Renal cortex interstitium (tissue), 15 donors: ENCODE measurements at places on chromosomes 7 and 10. TPM values are rescaled to one million over a fixed set of nuclear protein-coding genes. Genes with fewer than 3 reads are reported as not detected.

GRCh38 chr10:31037749-31038148, 6.1 kb upstream of the ZNF438 start:
- DNase-seq = no peak

DNA sequence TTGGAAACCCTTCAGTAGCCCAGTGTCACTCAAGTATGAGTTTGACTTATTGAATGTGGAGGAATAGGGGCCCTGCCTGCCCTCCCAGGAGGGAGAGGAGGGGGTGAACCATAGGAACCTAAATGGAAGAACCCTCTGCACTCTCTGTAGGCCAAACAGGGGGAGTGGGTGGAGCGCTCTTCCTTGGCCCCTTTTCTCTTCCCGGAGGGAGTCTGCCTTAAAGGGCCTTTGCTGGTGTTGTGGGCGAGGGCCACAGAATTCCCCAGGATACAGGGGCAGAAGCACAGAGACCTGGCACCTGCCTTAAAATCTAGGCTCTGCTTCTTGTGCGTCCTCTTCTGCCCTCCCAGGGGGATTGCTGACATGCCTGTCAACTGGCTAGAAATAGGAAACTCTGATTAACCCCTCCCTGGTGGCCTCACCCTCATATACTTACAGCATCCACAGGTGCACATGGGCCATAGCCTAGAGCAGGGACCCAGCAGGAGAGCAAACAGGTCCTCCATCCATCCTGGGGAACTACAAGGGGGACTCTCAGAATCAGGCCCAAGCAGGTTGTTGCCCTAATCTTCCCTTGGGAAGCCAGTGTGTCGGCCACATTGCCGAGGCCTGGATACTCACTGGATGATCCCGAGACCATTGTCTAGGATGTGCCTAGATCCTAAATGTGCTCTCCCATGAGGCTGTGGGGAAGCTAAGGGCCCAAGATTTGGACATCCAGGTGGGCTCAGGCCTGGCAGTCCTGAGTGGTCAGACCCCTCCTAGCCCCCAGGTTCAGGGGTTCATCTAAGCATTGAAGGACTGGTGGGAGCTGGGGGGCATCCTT, 3.4 kb downstream of the TRIM8 start:
- no peak for DNase-seq

- no peak for DNase-seq
Measured at GRCh38 chr7:115635876-115636275, 394.7 kb downstream of the TFEC start.

- no peak for DNase-seq
Measured at GRCh38 chr7:91047636-91048035, 216.6 kb upstream of the FZD1 start.

The LAMB4 gene
- 2.7 TPM for polyA plus RNA-seq

GRCh38 chr10:47299611-47300428, at the start of gene GDF10:
Gene GDF10, plus strand, starts transcription at chr10:47300197. Its CDS starts 455 bp downstream, at chr10:47300652.
- DNase-seq = no peak

- no peak for DNase-seq
Measured at GRCh38 chr7:40297741-40298311, 163.0 kb downstream of the SUGCT start.

GRCh38 chr10:122590153-122590552, 29.6 kb downstream of the DMBT1 start:
- DNase-seq = no peak

GRCh38 chr7:23895666-23896096, 185.7 kb downstream of the STK31 start:
- no peak for DNase-seq

- no peak for DNase-seq
Measured at GRCh38 chr10:76305930-76306615, 874.6 kb downstream of the LRMDA start.

The RAB19 gene
- polyA plus RNA-seq = 2.2 TPM

The SMO gene
- 121 TPM for polyA plus RNA-seq

The PNLIPRP1 gene
- 0.23 TPM for polyA plus RNA-seq

The CLCN1 gene
- 0.23 TPM for polyA plus RNA-seq

GRCh38 chr7:74412603-74413002, 41.1 kb upstream of the GTF2IRD1 start:
- DNase-seq = no peak

- DNase-seq = no peak
Measured at GRCh38 chr10:93938140-93938539, 44.4 kb downstream of the SLC35G1 start.

DNA sequence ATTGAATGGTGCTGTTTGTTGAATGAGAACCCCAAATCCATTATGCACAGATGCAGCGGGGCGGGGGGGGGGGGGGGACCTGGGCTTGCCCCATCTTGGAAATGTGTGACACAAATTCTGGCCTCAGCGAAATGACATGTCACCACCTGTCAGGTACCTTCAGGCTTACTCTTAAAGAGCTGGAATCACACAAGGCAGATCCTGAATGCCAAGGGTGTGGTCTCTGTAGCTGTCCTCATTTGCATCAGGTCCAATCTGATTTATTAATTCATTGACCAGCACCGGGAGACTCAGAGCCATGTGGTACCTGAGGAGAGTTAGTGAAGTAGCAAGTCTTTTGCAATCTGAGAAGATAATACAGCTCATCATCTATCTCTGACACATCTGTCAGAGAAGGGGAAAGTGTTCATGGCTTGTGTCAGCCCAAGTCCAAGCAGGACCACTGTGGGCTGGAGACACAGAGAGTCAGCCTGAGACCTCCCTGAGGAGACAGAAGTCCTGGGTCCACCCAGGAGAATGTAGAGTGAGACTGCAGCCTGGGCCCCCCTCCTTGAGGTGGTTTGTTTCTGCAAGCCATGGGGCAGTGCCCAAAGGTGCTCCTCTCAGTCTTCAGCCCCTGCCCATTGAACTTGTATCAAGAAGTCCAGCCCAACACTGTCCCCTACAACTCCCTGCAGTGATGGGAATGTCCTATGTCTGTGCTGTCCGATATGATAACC, 46.7 kb downstream of the ADCYAP1R1 start:
- no peak for DNase-seq

- no peak for DNase-seq
Measured at GRCh38 chr7:16129431-16130110, 291.8 kb downstream of the CRPPA start.

GRCh38 chr7:154975984-154976383, 26.9 kb downstream of the PAXIP1 start:
- DNase-seq = no peak

- DNase-seq = peak; percentile 10
Measured at GRCh38 chr7:150685219-150686029, at the start of gene GIMAP2. Gene GIMAP2, plus strand, starts transcription at chr7:150685706. Its CDS starts 1,354 bp downstream, at chr7:150687060.

- DNase-seq = no peak
Measured at GRCh38 chr10:87541114-87541513, 36.4 kb downstream of the MINPP1 start.

GRCh38 chr10:78655979-78656378, 412.8 kb upstream of the ZMIZ1 start:
- DNase-seq = no peak

- DNase-seq = peak; percentile 52
Measured at GRCh38 chr10:81696609-81697388, 178.2 kb upstream of the NRG3 start.
